NCI-H2081 (cell line): ENCODE measurements at places on chromosomes 3 and 15.
A peak's percentile ranks its signal among the peaks of the same experiment; 100 is the strongest.

- DNase-seq, result peak; percentile 53
These were observed 73.3 kb downstream of the SYNPR start for GRCh38 chr3:63351159-63352007.

DNA sequence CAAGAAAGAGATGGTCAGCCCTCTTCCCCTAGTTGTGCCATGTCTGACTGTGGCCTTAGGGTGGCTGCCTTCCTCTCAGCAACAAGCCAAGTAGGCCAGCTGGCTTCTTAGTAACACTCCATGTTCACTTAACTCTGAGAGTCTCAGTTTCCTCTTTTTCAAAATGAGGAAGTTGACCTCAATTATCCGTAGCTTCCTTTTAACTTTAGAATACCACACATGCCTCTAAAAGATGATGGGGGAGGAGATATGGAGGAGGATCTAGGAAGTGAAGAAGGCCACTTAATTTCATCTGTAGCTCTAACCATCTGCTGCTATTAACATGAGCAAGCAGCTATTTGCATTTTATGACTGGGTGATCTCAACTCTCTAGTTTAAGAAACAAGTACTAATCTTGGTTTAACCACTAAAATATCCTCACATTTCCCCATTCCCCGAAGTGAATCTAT is 32.9 kb downstream of the CD200R1L start:
- DNase-seq, result no peak

DNA sequence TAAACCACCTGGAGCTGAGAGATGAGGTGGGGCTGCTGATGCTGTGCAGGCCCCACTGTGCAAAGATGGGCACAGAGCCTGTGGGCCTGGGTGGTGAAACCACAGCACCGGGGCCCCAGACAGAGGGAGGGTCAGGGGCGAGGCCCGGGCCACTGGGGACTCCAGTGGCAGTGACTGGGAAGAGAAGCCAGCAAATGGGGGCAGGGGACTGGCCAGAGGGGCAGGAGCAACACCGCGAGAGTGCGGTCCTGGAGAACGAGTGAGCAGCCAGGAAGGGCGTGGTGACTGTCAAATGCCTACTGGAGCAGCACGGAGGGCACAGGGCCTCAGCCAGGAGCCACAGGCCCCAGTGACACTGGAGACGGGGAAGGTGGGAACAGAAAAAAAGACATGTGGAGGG is 39.8 kb downstream of the HCN4 start:
- no peak for DNase-seq

GRCh38 chr3:182783106-182783505 is 10.2 kb upstream of the ATP11B start:
- no peak for DNase-seq
